Pancreas (tissue), 10 donors: ENCODE measurements at places on chromosomes 13 and 19.

DNA sequence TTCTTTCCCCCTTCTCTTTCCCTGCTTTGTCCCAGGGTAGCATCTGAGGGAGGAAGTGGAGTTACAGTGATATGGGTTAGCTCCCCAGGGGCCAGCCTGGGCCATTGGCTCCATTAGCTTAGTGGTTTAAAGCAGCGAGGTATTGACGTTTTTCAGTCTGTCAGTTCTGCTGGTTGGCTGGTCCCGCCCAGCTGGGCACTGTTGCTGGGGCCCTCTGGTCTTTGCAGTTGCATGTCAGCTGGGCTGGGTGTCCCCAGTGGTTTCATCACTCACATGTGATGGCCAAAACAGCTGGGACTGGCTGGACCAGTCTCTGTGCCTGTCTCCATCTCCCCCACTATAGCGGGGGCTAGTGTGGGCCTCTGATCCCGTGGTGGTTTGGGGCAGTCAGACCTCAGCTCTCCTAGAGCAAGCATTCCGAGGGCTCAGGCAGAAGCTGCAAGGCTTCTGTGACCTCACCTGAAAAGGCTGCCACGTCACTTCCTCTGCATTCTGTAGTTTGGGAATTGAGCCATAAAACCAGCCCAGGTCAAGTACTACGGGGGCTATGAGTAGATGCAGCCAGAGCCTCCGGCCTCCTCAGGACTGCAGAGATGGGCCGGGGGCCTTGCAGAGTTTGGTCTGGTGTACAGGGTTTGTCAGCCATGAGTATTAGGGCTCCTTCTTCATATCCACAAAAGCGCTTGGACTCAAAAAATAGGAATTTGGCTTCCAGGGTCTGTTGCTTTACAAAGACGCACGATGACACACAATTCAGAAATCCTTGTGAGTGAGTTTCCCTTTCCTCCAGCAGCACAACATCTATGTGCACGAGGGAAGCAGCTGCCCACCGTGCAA, 30.0 kb downstream of the TSSK6 start:
- no peak for DNase-seq

DNA sequence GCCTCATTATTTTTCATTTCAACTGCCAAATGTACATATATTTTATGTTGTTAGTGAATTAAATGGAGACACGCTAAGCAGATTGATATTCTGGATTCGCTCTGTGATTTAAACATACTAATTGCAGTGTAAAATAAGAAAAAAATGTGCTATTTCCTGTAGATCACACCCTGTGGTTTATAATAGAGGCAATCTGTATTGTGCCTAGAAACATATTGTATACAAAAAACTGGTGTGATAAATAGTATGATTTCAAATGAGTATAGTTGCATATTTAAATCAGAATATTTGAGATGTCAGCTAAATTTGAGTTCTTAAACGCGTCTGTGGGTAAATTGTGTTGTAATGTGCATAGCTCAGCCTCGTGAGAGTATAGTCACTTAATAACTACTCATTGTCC, 643.9 kb downstream of the TBC1D4 start:
- DNase-seq = no peak

- no peak for DNase-seq
These were observed 10.8 kb upstream of the CCNA1 start for GRCh38 chr13:36421447-36421846.

- DNase-seq = peak; percentile 56
These were observed 8.6 kb downstream of the CRB3 start for GRCh38 chr19:6472713-6473112.

DNA sequence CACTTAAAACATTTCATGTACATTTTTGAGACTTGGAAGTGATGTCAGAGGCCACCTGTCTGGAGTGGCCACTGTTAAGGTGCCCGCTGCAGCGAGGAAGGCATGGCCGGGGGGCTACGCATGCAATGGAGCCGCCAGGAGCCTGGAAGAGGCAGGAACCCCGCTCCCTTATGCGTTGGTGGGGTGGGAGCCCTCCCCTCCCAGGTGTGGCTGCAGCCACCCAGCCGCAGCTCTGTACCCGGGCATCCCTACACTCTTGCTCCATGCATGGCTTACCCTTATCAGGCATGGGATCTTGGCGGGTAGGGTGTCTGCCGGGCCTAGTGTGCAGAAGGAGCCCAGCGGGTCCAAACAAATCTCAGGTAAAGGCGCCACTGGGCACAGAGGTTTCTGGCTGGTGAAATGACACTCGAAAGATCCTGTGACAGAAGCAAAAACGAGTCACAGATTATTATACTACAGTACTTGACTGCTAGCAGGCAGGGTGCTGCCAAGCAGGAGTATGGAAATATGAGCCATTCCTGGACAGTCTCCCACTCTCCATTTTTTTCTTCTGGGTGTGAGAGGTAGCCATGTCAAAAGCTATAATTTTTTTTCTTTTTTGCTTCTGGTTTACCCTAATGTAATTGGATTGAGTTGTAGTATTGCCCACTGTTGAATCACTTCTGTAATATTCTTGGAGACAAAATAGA, 1606.3 kb upstream of the MIR17HG start:
- no peak for DNase-seq

DNA sequence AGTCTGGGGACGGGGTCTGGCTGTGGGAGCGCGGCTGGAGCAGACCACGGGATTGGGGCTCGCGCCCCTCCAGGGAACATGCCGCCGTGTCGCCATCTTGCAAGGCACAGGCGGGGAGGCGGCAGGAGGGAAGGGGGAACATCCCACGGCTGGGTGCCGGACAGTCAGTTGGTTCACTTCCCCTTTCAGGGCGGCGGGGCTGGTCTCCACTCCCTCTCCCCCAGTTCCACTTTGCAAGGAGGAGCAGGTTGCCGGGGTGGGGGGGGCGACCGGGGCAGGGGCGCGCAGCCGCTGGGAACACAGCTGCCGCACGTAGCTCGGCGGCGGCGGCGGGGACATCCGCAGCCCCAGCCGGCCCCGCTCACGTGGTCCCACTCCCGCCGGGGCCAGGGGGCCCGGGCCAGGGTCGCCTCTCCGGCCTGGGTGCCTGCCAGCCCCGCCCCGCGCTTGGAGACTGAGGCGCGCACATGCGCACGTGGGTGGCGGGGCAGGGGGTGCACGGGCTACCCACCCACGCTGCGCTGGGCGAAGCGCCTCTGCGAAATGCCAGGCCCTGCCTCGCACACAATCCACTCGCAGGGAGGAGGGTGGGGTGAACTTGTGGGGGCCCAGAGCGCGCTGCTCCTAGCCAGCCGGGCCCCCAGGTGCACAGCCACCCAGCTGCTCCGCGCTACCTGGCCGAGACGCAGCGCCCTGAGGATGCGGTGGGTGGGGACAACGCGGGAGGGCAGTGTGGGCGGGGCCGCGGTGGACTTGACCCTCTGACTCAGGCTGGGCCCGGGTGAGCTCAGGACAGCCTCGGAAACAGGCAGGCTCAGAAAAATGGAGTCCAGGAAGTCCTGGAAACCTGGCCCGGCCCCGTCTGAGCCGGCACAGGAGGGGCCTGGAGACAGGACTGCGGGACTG, 6.4 kb downstream of the KLF16 start:
- DNase-seq = no peak

DNA sequence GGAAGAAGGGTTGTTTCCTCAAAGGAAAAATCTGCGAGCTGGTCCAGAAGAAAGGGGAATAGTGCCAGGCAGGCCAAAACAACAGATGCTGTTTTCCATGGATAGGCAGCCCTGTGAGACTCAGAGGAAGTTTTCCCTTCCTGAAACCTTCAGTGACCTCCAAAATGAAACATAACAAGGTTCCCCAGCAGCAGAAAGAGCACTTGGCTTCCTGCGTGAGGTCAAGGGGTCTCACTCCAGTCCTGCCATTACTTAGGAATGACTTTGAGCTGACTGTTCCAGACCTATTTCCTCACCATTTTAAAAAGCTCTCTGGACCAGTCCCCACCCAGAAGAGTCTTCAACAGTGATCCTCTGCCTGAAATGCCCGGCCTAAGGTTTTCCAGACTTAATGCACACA, 104.6 kb upstream of the IPO5 start:
- DNase-seq = no peak

DNA sequence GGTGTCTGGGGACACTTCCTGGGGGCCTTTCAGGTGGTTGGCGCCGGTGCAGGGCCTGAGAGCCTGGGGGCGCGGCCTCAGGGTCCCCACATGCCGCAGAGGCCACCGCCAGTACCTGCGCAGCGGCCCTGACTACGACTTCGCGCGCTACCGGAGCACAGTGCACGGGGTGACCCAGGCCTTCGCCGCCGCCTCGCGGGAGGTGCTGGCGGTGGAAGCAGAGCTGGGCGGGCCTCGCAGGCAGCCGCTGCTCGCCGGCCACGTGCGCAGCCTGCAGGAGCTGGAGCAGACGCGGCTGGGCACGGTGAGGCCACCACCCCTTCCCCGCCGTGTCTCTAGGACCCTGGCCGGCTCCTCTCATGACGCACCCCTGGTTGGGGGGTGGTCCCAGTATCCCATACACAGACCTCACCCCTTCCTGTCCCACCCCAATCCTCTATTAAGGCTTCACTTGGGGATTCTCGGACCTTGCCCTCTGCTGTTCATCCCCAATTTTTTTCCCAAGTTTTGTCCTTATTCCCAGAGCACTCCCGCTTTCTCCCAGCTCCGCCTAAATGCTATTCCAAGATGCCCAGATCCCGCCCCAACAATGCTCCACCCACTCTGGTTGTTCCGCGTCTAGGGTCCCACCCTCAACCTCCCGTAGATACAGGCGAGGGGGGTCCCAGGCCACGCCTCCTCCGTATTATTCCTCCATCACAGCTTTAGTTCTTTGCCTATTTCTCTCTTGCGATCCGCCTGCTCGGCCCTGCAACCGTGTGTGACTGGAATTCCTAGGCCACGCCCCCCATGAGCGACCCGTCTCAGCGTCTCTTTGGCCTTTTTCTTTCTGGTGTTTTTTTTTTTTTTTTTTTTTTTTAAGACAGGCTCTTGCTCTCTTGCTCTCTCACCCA, 1.0 kb downstream of the REX1BD start:
- peak; percentile 51 for DNase-seq

GRCh38 chr19:18856385-18857126, 24.8 kb downstream of the UPF1 start:
- DNase-seq = no peak

- DNase-seq = no peak
These were observed 796.7 kb downstream of the UQCRFS1 start for GRCh38 chr19:28416245-28416644.

GRCh38 chr13:53379485-53379884, 350.9 kb downstream of the OLFM4 start:
- no peak for DNase-seq

DNA sequence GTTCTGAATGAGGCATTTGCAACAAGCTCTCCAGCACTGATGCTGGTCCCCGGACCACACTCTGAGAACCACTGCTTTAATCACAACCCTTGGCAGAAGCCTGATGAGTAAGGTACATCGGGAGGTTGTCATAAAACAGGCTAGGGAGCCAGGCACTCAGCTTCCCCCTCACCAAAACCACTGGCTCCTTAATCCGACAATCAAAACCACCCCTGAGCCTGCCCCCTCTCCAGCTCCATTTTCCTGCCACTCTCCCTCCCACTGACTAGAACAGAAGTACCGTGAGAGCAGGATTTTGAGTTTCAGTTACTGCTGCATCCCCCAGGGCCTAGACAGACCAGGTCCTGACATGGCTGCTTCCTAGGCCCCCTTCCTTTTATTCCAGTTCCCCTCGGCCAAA, 7.2 kb downstream of the GSK3A start:
- DNase-seq = no peak

DNA sequence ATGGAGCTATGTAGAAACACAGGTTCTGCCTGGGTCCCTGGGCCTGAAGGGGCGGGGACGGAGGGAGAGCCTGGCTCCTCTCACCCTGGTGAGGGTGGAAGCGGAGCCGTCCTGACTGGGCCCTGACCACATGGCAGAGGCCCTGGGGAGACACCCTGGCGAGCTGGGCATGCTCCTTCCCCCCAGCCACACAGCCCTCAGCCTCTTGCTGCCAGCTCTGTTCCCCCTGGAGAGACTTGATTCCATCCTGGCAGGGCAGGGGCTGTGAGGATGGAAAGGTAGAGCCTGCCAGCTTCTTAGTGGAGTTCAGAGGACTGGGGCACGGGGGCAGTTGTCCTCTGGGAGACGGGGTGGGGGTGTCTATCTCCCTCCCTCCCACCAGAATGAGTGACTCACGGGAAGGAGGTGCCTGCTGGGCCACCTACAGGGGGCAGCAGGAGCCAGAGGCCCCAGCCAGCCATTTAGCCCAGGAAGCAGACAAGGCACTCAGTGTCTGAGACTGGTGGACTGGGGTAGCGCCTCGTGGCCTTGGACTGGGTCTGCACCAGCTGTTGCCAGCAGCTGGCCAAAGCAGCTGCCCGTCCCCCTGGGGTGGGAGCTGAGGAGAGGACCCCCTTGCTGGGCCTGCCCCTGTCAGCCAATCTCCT, 22.8 kb upstream of the RNF17 start:
- no peak for DNase-seq
